ENCODE measurements at places on chromosomes 4 and X.

DNA sequence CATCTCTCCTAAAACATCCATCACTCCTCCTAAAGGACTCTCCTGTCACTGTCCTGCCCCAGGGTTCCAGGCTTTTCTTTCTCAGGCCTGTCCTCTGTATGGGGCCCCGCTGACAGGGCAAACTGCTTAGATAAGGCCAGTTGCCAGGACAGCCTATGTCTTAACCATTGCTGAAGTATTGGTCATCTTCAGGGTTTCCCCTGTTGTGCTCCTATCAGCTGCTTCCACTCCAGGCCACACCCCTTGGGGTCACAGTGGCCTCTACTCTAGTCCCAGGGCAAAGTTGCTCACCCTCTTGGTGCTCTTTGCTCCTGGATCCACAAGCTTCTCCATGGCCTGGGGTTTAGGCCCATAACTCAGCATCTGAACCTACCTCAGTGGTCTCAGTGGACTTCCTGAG lies 138.0 kb upstream of the PJA1 start:
- DNase-seq: no peak

DNA sequence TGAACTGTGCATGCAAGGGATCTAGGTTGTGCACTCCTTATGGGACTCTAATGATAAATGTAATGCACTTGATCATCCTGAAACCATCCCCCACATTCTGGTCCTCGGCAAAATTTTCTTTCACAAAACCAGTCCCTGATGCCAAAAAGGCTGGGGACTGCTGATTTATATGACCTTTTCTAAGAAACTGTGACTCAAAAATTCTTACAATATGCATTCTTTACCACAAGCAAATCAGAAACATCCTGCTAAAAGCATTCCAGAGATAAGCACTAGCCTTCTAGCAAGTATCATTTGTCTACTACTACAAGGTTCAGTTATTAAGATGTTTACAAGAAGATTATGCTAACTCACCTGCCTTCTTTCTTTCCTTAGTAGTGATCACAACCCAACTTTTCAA lies 166.5 kb upstream of the PCDH7 start:
- no peak for DNase-seq

DNA sequence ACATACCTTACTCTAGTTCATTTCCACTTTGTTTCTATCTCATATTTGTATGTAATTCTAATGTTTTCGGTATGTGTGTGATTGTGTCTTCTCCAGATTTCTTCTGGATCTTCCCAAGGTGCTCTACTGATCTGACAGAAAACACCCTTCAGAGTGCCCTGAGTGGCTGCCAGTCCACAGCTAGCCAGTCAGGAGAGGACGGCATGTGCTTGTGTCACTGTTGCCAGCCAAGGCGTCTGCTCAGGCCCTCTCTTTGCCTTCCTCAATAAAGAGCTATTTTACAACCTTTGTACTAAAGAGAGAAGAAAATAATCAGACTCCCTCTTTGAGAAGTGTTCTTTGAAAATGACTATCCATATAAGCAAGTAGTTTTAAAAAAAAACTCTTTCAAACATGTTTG lies 29.0 kb downstream of the CD99L2 start:
- no peak for DNase-seq

DNA sequence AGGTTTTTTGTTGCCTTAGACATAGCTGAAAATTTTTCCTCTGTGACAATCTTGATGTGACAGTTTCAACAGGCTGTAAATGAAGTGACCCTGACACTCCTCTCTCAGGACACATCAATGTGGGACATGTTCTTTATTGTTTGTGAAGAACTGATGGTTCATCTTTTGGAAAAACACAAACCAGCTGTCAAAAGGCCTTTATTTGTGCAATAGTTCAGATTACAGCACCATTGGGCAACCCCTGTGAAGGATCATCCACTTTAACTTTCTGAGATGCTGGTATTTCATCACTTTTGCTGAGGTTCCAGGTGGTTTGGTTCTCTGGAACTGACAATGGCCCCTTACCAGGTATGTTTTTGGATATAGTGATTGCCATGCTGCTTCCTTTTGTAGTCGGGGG lies 40.3 kb downstream of the OSTC start:
- DNase-seq: no peak

- no peak for DNase-seq
These were observed 84.8 kb downstream of the TIGD2 start for GRCh38 chr4:89196056-89196674.

DNA sequence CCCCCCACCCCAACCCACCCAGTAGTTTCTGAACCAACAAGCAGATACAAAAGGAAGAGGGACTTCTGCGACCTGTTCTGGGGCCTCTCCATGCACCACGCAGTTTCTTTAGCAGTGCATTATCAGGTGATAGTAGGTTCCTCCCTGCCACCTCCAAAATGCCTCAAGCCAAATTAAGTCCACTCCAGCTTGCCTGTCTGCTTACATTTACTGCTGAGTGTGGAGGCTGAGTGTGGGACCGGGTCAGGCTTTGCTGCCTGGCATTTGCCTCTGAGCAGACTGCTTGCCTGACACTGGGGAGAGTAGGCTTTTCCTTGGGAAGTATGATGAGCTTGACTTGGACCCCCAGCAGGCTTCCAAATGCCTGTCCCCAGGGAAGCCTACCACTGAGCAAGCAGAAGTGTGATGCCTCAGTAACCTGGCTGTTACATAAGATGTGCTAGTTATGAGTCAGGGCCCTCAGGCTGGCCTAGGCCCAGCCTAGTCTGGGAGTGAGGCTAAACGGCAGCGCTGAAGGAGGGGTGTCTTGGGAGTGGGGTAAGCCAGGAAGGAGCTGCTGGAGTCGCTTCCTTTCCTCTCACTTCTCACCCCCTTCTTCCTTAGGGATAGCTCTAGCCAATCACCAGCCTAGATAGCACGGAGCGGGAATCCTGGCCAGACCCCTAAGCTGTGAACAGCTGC lies 9.0 kb downstream of the TSC22D3 start:
- no peak for DNase-seq

- DNase-seq: no peak
These were observed 800.5 kb upstream of the DIAPH2 start for GRCh38 chrX:95884186-95884585.

DNA sequence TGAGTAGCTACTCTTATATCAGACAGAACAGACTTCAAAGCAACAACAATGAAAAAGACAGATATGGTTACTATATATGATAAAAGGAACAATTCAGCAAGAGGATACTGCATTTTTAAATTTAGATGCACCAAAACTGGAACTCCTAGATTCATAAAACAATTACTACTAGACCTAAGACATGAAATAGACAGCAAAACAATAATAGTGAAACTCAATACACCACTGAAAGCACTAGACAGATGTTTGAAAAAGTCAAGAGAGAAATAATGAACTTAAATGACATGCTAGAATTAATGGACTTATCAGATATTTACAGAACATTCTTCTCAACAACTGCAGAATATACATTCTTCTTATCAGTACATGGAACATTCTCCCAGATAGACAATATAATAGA lies 99.5 kb upstream of the ITM2A start:
- no peak for DNase-seq

- no peak for DNase-seq
These were observed 121.8 kb upstream of the BMPR1B start for GRCh38 chr4:94636004-94636403.

GRCh38 chrX:12872741-12873140 lies 5.9 kb downstream of the TLR7 start:
- DNase-seq: no peak

GRCh38 chr4:107825072-107825824 lies 516 bp downstream of the SGMS2 start:
- peak; percentile 10 for DNase-seq

DNA sequence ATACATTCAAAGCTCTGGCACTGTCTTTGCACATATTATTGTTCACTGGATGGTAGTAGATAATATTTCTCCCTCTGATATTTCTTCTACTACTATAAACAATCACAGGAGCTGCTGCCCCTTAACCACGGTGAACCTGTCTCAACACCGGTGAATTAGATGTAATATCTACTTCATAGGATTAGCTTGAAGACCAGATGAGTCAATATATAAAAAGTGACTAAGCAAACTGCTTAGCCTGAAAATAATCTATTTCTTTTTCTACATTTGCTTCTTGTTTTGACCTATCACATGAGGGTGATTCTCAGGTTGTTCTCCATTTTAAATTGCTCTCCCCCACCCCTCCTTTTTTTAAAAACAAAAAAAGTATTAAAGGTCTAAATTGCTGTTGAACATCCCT lies 645.5 kb downstream of the ANKRD50 start:
- no peak for DNase-seq

- DNase-seq: no peak
These were observed 484.0 kb upstream of the CTSO start for GRCh38 chr4:156437666-156438065.

DNA sequence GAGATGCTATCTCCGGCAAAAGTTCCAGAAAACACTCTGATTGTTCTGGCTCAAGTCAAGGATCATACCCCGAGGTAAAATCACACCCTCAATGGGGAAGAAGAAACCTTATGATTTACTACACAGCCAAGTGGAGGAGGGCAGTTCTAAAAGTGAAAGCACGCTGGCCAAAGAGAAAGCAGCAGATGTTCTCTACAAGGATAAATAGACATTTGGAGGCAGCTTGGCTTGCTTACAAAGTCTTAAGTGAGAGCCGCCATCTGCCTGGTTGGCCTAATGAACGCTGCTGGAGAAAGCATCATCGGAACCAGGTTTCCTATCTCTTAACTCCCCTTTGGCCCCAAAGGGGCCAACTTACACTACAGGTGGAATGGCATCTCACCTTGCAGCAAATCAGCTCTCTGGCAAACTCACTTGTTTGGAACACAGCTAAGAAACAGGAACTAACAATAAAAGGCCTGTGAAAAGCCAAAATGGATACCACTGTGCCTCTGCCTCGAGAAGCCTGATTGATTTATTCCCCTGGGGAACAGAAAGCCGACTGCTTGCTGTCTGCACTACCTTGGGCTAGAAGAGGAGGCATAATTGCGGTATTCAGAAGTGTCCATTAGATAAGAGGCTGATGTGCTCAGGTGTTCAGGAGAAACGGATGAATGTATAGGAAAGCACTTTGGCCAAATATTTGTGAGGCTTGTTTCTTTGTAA lies 22.8 kb downstream of the FRAS1 start:
- no peak for DNase-seq

GRCh38 chrX:153667956-153668396 lies 5.6 kb downstream of the PNCK start:
- DNase-seq: peak; percentile 78

- DNase-seq: no peak
These were observed 20.3 kb upstream of the SPON2 start for GRCh38 chr4:1192493-1193205.

GRCh38 chrX:1384658-1385252 lies 7.2 kb downstream of the SLC25A6 start:
- DNase-seq: no peak

DNA sequence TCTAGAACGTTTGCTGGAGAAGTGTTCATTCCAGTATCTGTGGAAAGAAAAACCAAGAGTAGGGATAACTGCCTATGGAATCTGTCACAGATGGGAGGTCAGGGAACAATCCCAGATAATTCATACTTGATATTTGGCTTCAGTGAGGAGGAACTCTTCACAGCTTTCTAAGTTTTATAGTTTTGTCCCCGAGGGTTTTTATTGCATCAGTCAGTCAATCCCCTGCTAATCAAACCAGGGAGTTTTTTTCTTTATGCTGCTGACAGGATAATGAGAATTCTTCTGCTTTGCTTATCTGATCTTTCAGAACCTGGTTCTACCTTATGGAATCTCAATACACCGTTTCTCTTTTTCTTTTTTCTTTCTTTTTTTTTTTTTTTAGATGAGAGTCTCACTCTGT lies 633 bp upstream of the TRIML2 start:
- DNase-seq: no peak

GRCh38 chr4:124018383-124019317 lies 622.1 kb downstream of the SPRY1 start:
- no peak for DNase-seq

- DNase-seq: no peak
These were observed 115.1 kb downstream of the NDST4 start for GRCh38 chr4:114998316-114998715.

GRCh38 chrX:12162420-12162819 lies 24.1 kb downstream of the FRMPD4 start:
- no peak for DNase-seq

GRCh38 chrX:6732101-6732500 lies 197.2 kb upstream of the VCX3A start:
- no peak for DNase-seq
